ENCODE measurements at places on chromosomes 1 and 21. TPM values are rescaled to one million over a fixed set of nuclear protein-coding genes. Genes with fewer than 3 reads are reported as not detected.

Gene SYNC
- 13.3 TPM for total RNA-seq

Gene TRIM45
- total RNA-seq = 2.2 TPM

Gene KLF17
- not detected for total RNA-seq

Gene CADM3
- 11.9 TPM for total RNA-seq

Gene MRPL24
- total RNA-seq = 53.0 TPM

Gene CD5L
- total RNA-seq = not detected

Gene PRR9
- total RNA-seq = not detected

Gene KRTAP7-1
- not detected for total RNA-seq

Gene SLFNL1
- 0.19 TPM for total RNA-seq

Gene DEPDC1
- total RNA-seq = 2.4 TPM

Gene CAMK1G
- not detected for total RNA-seq

Gene HLX
- total RNA-seq = 26.8 TPM

Gene NIBAN1
- 12.1 TPM for total RNA-seq

Gene OR2G6
- total RNA-seq = not detected

Gene TEDDM1
- total RNA-seq = not detected

Gene CCDC27
- total RNA-seq = not detected

Gene DMAP1
- total RNA-seq = 40.1 TPM

Gene SMYD3
- 15.6 TPM for total RNA-seq

Gene OR2L5
- 0.22 TPM for total RNA-seq

Gene SDHC
- 41.8 TPM for total RNA-seq

Gene ECE1
- total RNA-seq = 188 TPM

Gene IVNS1ABP
- total RNA-seq = 99.8 TPM

Gene PAPPA2
- total RNA-seq = 1.8 TPM

Gene LDLRAD1
- total RNA-seq = not detected

Gene GUCA2A
- not detected for total RNA-seq

Gene GBP3
- total RNA-seq = 22.8 TPM

Gene C1orf87
- 0.68 TPM for total RNA-seq

Gene KIF2C
- total RNA-seq = not detected

Gene MEF2D
- total RNA-seq = 18.9 TPM

Gene OR2L2
- total RNA-seq = 0.19 TPM

Gene SELENBP1
- total RNA-seq = 74.4 TPM

Gene SLC25A34
- 11.1 TPM for total RNA-seq

Gene SGIP1
- 5.9 TPM for total RNA-seq

Gene CFHR4
- total RNA-seq = not detected

Gene AADACL4
- not detected for total RNA-seq

Gene FAM72D
- not detected for total RNA-seq

Gene DMRTA2
- total RNA-seq = not detected

Gene TLCD4
- 22.7 TPM for total RNA-seq

Gene ATP1A2
- total RNA-seq = 118 TPM

Gene SYPL2
- total RNA-seq = 0.82 TPM

Gene NUF2
- total RNA-seq = 2.0 TPM

Gene NR1I3
- not detected for total RNA-seq

Gene VASH2
- 1.5 TPM for total RNA-seq

Gene FMO1
- 3.3 TPM for total RNA-seq

Gene AMY2A
- not detected for total RNA-seq

Gene ARMH1
- 2.4 TPM for total RNA-seq

Gene ANKRD45
- total RNA-seq = not detected

Gene DCST2
- 2.6 TPM for total RNA-seq
